Naive thymus-derived CD8-positive, alpha-beta T cell (primary cell): ENCODE measurements at places on chromosomes 5 and 9.

DNA sequence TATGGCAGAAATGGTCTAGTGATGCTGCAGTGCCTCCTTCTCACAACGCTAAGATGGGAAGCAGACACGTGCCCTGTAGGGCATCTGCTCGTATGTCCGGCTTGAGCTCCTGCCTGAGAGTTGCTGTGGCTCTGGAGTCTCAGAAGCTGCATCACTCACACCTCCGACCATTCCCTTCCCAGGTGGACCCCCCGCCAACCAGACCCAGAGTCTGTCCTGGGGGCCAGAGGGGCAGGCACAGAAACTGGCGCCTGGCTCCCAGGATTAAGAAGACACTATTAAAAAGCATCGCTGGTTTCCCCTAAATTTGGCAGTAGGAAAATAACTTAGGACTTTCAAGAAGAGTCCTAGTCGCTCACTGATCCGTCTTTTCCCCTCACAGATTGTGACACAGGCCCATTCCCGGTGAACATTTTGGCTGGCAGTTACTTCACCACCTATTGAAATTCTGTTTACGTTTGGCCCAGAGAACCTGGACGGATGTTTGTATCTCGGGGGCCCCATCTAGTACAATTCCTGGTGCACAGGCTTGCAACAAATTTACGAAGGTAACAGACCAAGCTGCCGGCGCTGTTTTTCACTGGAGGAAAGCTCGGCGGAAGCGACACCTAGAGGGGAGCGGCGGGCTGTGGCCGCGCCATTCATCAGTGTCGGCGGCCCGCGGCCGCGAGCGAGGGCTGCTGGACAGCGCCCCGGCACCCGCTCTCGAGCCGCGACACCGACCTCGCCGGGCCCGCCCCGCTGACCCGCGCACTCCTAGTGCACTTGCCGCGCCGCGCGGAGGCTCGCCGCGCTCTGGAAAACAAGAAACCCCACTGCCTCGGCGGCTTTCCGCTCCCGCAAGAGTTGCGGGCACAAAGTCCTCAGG lies 1.6 kb downstream of the FSTL4 start:
- peaks cover 18% of the 10 kb centered on the region for H3K4me1 ChIP-seq
- H3K27ac ChIP-seq = no peak overlapping the region
- H3K4me3 ChIP-seq = peak overlapping the region; percentile 79
- H3K36me3 ChIP-seq = peaks cover 1% of the 10 kb centered on the region
- peak; percentile 8 for DNase-seq

DNA sequence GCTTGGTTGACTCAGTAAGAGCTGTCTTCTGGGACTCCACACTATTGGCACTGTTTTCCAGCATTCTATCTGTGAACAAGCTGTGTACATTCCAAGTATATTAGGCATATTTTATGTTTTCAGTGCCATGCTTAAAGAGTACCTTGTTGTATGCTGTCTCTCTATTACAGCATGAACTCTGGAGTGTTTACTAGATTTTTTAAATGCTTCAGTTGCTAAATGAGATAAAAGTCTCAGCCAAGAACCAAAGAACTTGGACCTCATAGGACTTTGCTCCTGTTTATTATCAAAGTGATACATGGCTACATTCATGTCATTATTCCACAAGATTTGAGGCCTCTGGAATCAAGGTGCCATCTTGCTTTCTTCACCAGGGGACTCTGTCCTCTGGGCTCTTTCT lies 167.2 kb downstream of the C9orf152 start:
- no peaks in the 10 kb centered on the region for H3K27me3 ChIP-seq
- H3K36me3 ChIP-seq = no peaks in the 10 kb centered on the region
- H3K27ac ChIP-seq = no peak overlapping the region
- H3K4me1 ChIP-seq = no peaks in the 10 kb centered on the region
- H3K4me3 ChIP-seq = no peak overlapping the region
- DNase-seq = no peak

- peak overlapping the region; percentile 80 for H3K27ac ChIP-seq
- no peaks in the 10 kb centered on the region for H3K36me3 ChIP-seq
- peaks cover 28% of the 10 kb centered on the region for H3K4me1 ChIP-seq
- no peak for DNase-seq
- peak overlapping the region; percentile 36 for H3K4me3 ChIP-seq
Measured at GRCh38 chr9:132486706-132487350, 76.8 kb downstream of the CFAP77 start.

DNA sequence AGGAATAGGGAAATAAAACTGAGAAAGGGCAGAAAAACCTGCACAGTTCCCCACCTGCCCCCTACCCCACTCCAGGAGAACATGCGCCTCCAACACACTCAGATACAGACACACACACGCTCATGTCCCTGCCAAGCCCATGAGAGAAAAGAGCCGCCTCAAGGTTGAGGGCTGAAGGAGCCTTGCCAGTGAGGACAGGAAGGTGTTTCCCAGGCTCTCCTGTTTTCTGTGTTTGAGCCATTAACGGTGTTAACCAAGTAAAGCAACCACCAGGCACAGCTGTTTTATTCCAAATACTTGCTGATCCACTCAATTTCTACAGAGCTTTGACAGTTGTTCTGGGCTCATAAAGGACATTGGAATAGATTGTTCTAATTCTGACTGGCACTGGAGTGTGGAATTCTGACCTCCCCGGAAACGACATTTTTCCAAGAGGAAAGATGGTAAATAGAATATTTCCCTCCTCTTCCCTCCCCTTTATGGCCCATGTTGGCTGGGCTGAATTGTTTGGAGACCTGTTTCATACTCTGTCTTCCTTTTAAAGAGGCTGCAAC lies 238.0 kb downstream of the DMAC1 start:
- H3K27me3 ChIP-seq = no peaks in the 10 kb centered on the region
- no peak for DNase-seq
- no peaks in the 10 kb centered on the region for H3K4me1 ChIP-seq
- no peak overlapping the region for H3K27ac ChIP-seq

DNA sequence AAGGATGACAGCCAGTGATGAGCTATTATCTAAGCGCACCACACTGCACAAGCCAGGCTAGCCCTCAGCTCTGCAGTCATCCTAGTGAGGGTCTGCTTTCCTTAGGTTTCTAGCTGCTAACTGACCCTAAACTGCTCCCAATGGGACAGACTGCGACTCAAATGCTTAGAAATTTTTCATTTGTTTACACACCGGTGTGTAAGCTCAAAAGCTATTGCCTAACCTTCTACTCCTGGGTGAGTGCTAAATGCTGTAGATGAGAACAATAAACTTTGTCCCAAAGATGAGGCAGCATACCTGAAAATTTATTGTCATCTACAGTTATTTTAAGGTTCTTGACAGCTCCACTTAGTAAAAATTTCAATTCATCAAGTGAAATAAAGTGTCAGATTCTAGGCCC lies 311.4 kb downstream of the TMEM167A start:
- H3K36me3 ChIP-seq = no peaks in the 10 kb centered on the region
- H3K27ac ChIP-seq = no peak overlapping the region
- H3K4me3 ChIP-seq = no peak overlapping the region
- no peaks in the 10 kb centered on the region for H3K27me3 ChIP-seq

DNA sequence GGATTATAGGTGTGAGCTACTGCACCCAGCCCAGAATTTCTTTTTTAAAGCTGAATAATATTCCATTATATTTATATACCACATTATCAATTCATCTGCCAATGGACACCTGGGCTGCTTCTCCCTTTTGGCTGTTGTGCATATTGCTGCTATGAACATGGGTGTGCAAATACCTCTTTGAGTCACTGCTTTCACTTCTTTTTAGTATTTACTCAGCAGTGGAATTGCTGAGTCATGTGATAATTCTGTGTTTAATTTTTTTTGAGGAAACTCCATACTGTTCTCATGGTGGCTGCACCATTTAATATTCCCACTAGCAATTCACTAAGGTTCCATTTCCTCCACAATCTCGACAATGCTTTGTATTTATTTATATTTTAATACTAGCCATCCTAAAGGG lies 36.1 kb upstream of the KIF4B start:
- DNase-seq = no peak
- no peak overlapping the region for H3K27ac ChIP-seq
- H3K36me3 ChIP-seq = peaks cover 10% of the 10 kb centered on the region
- H3K4me1 ChIP-seq = no peaks in the 10 kb centered on the region

GRCh38 chr9:121349009-121349408 lies 21.0 kb downstream of the STOM start:
- H3K36me3 ChIP-seq = peaks cover 29% of the 10 kb centered on the region
- no peaks in the 10 kb centered on the region for H3K27me3 ChIP-seq
- DNase-seq = no peak
- H3K4me1 ChIP-seq = peaks cover 35% of the 10 kb centered on the region

DNA sequence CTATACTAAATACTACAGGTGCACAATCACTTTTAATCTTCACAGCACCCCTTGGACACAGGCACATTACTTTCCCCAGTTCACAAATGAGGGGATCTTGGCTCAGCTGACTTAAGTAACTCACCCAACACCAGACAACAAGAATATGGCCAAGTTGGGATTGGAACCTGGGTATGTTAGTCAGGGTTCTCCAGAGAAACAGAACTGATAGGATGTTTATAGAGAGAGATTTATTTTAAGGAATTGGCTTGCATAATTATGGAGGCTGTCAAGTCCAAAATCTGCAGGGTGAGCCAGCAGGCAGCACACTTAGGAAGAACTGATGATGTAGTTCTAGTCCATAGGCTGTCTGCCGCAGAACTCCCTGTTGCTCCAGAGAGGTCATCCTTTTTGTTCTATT lies 312.9 kb downstream of the MAN2A1 start:
- no peaks in the 10 kb centered on the region for H3K27me3 ChIP-seq
- no peaks in the 10 kb centered on the region for H3K36me3 ChIP-seq
- H3K4me3 ChIP-seq = no peak overlapping the region
- H3K27ac ChIP-seq = no peak overlapping the region
- H3K4me1 ChIP-seq = peaks cover 9% of the 10 kb centered on the region

- H3K27me3 ChIP-seq = no peaks in the 10 kb centered on the region
- H3K36me3 ChIP-seq = no peaks in the 10 kb centered on the region
- peaks cover 6% of the 10 kb centered on the region for H3K4me1 ChIP-seq
- no peak for DNase-seq
Measured at GRCh38 chr5:40502736-40503135, 177.0 kb upstream of the PTGER4 start.

DNA sequence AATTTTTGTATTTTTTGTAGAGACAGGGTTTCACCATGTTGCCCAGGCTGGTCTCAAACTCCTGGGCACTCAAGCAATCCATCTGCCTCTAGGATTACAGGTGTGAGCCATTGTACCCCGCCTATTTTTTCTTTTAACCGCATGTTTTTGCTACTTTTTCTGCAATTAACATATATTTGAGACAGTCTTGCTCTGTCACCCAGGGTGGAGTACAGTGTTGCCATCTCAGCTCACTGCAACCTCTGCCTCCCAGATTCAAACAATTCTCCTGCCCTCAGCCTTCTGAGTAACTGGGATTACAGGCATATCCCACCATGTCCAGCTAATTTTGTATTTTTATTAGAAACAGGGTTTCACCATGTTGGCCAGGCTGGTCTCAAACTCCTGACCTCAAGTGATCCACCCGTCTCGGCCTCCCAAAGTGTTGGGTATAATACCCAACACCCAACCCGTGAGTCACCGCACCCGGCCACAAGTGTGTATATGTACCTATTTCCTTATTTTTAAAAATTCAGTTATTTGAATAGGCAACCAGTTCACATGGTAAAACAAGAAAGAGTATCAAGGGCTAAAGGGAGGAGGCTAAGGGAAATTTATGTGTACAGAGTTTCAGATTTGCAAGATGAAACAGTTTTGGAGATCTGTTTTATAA lies 13.3 kb downstream of the PHAX start:
- no peaks in the 10 kb centered on the region for H3K36me3 ChIP-seq
- DNase-seq = no peak
- H3K27me3 ChIP-seq = no peaks in the 10 kb centered on the region
- H3K4me3 ChIP-seq = no peak overlapping the region
- peak overlapping the region; percentile 48 for H3K27ac ChIP-seq

- no peak for DNase-seq
- H3K36me3 ChIP-seq = no peaks in the 10 kb centered on the region
- H3K4me1 ChIP-seq = peaks cover under 1% of the 10 kb centered on the region
- H3K4me3 ChIP-seq = no peak overlapping the region
- peaks cover 19% of the 10 kb centered on the region for H3K27me3 ChIP-seq
Measured at GRCh38 chr5:10981932-10982331, 220.9 kb upstream of the DAP start.

- H3K36me3 ChIP-seq = no peaks in the 10 kb centered on the region
- no peaks in the 10 kb centered on the region for H3K4me1 ChIP-seq
- no peak overlapping the region for H3K4me3 ChIP-seq
Measured at GRCh38 chr5:68007451-68007850, 208.1 kb upstream of the PIK3R1 start.

GRCh38 chr9:89879276-89879675 lies 274.5 kb downstream of the GADD45G start:
- no peak overlapping the region for H3K4me3 ChIP-seq
- no peak for DNase-seq
- no peaks in the 10 kb centered on the region for H3K36me3 ChIP-seq
- no peak overlapping the region for H3K27ac ChIP-seq
- no peaks in the 10 kb centered on the region for H3K4me1 ChIP-seq
- H3K27me3 ChIP-seq = no peaks in the 10 kb centered on the region

DNA sequence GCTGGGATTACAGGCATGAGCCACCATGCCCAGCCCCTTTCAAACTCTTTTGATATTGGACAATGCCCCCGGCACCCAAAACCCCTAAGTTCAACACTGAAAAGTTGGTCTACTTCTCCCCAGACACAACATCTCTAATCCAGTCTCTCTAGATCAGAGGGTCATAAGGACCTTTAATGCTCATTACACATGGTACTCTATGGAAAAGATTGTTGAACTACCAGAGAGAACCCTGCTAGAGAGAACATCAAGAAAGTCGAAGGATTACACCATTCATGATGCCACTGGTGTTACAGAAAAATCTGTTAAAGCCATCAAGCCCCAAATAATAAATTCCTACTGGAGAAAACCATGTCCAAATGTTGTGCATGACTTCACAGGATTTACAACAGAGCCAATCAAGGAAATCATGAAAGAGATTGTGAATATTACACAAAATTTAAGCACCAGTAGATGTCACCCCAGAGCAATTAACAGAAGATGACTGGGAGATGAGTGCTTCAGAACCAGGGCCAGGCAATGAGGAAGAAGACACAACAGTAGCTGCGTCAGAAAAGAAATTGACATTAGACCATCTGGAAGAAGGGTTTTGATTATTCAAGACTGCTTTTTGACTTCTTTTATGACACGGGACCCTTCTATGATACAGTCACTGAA lies 28.3 kb upstream of the NIPAL4 start:
- H3K27me3 ChIP-seq = peaks cover 8% of the 10 kb centered on the region
- H3K4me1 ChIP-seq = peaks cover 7% of the 10 kb centered on the region
- no peak overlapping the region for H3K27ac ChIP-seq
- no peak for DNase-seq
- no peaks in the 10 kb centered on the region for H3K36me3 ChIP-seq
